CD8-positive, alpha-beta memory T cell (primary cell): ENCODE measurements at places on chromosomes 5 and 9. TPM values are rescaled to one million over a fixed set of nuclear protein-coding genes. Genes with fewer than 3 reads are reported as not detected.

DNA sequence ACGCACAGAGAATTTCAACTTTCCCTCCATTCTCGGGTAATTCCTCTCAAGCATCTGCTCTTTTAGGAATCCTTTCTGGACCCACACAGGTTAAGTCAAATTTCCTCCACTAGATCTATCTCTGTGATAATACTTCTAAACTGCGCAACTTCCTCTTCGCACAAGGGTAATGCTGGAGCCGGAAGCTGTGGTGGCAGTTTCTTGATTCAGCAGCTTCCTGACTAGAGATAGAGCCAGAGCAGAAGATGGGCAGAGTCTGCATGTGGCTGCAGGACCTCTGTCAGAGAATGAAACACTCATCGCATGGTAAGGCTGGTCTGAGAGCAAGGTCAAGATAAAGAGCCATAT lies 11.1 kb upstream of the CDC42SE2 start:
- DNase-seq: peak; percentile 79

DNA sequence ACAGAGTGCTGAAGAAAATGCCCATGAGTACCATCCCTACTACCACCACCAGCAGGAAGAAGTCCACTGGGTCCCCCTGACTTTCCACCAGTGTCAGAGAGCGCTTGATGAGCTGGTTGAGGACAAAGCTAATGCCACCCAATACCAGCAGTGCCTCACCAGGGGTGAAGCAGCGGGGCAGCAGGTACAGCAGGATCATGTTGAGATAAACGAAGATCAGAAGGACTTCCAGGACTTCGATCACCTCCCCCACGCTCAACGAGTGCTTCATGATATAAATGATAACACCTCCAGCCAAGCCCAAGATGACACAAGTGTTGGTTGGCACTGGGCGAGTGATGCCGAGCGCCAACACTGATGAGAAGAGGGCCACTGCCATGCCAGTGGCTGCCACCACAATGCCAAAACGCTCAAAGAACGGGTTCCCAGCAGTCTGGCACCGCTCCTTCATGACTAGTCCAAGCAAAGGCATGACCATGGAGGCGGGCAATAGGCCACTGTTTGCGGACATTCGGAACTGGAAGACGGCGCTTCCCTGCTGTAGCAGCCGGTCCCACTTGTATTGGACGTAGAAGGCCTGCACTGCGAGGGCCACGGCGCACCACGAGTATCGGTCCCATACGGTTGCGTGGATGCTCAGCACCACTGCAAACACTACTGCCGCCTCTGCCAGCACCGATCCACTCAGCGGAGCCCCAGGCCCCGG lies 679 bp downstream of the DOLK start:
- DNase-seq: no peak

NHP2 gene
- total RNA-seq: 311 TPM

DNA sequence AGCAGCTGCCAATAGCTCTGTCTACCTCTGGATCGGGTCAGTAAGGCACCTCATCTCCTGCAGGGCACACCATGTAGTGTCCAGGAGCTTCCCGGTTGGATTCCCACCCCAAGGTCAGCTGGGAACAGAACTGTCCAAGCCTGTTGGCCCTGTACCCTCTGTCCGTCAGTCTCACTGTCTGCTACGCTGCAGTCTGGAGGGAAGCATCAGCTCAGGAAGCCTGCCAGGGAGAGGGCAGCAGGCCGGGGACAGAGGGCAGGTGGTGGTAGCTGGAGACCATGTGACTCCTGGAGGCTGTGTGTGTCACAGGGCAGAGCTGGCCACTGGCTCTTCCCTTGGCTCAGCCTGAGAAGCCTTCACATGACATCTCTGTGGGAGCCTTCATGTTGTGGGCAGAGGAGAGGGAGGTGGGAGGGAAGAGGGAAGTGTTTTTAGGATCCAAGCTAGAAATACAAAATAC lies 134.5 kb downstream of the SEC61B start:
- DNase-seq: no peak

DNA sequence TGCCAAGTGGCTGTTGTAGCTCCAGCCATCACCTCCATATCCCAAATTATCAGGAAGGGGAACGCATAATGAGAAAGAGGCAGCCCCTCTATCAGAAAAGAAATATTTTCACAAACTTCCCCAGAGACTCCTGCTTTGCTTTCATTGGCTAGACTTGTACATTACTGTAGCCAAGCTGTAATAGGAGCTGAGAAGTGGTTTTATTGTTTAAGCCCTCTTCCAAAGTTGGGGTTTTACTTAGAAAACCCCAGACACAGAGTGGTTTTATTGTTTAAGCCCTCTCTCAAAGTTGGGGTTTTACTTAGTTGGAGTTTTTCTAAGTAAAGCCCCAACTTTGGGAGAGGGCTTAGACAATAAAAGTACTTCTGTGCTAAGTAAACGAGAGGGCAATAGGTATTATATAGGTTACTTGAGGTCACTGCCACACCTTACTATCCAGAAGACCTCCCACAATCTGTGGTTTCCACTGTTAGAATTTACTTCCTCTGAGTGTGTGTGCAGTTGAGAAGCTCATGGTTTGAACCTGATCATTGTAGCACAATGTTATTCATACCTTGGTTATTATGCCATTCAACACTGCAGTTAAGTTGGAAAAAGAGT lies 215.7 kb upstream of the OTULINL start:
- DNase-seq: peak; percentile 15

DNA sequence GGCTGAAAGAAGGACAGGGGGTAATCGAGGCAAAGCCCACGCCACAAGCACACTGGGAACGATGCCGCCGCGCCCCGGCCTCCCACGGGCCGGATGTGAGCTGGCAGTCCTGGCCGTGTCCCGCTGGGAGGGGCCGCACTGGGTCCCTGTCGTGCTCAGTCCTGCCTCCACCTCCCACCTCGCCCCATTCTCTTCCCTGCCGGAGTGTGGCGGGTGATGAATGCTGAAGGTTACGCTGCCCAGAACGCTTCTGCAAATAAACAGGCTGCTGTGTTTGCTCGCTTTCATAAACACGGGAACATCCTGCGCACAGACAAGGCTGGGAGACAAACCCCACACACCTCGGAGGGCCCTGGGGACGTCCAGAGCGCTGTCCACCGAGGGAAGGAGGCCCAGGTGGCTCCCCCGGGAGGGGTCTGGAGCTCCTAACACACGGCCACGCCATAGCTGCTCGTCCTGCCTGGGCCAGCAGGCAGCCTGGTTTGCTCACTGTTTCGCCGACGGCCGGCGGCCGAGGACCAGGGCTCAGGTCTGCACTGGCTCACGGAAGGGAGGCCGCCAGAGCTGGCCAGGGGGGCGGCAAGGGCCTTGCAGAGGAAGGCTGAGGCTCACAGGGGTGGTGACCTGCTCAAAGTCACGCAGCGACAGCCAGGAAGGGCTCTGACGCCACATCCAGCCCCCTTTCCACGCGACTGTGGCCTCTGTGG lies 2.3 kb downstream of the DNLZ start:
- DNase-seq: no peak

DNA sequence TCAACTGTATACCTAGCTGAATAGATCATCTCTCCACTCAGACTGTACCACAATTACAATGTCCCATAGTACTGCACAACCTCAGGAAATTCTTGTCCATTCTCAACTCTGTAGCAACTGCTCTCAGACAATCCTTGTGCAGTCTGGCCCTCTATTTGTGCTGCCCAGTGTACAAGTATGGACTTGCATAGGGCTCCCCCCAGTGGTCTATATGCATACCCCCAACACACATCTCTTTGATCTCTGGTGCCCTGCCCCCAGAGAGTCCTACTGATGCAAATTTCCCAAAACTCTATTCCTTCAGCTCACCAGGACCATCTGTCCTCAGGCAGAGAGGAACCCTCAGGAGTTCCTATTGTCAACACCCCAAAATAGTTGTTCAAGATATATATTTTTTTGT lies 205.3 kb downstream of the SLCO4C1 start:
- no peak for DNase-seq

SHOC1 gene
- not detected for total RNA-seq

RASGRF2 gene
- 11.1 TPM for total RNA-seq

- no peak for DNase-seq
These were observed 22.3 kb downstream of the PDE8B start for GRCh38 chr5:77232574-77233358.
